ENCODE measurements at places on chromosomes 5 and 9. TPM values are rescaled to one million over a fixed set of nuclear protein-coding genes. Genes with fewer than 3 reads are reported as not detected.

- no peak for DNase-seq
These were observed 212.6 kb downstream of the MCTP1 start for GRCh38 chr5:95072281-95072680.

- DNase-seq, result no peak
These were observed 126.1 kb downstream of the STARD4 start for GRCh38 chr5:111385970-111386831.

DNA sequence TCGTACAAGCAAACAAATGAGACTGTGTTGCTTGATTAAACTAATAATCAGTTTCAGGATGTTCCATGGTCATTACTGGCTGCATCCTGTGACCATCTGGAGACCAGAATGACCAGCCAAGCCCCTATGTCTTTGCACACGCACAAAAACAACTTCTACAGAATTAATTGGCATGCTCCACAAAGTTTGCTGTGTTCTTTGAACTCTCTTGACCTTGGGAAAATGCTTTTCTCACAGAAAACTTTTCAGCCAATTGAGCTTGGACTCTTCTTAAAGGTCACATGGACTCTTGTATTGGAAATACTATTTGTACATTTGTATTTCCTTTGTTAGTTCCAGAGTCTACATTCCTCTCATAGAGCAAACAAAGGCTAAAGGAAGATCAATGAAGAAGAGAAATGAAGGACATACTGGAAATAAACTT lies 147.8 kb downstream of the ARRDC3 start:
- no peak for DNase-seq

GRCh38 chr5:154866841-154867240 lies 8.4 kb downstream of the CNOT8 start:
- no peak for DNase-seq

DNA sequence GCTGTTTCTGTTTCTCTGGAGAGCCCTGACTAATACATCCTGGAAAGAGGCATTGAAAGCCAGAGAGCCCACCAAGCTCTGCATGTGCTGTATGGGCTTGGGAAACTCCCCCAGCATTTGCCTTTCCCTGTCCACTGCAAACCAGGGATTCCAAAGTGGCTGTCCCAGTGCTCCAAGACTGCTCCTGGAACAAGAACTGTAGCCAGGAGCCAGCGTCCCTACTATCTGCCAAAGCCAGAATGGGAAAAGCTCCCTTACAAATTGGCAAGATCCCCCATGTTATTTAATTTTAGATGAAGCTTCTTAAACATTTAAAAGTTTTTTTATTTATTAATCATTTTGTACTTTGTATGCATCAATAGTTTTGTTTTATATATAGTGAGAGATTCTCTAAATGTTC lies 263.2 kb downstream of the GABRB2 start:
- no peak for DNase-seq

GRCh38 chr5:73318308-73318719 lies 130.3 kb downstream of the FOXD1 start:
- DNase-seq, result no peak

GRCh38 chr5:131984956-131985665 lies 26.3 kb downstream of the ACSL6 start:
- DNase-seq, result no peak

GRCh38 chr5:151183456-151184245 lies 26.1 kb upstream of the ANXA6 start:
- no peak for DNase-seq

- no peak for DNase-seq
These were observed 423.2 kb upstream of the PAPPA start for GRCh38 chr9:115730396-115730795.

GRCh38 chr9:37026113-37026930 lies 7.7 kb downstream of the PAX5 start:
- no peak for DNase-seq

DNA sequence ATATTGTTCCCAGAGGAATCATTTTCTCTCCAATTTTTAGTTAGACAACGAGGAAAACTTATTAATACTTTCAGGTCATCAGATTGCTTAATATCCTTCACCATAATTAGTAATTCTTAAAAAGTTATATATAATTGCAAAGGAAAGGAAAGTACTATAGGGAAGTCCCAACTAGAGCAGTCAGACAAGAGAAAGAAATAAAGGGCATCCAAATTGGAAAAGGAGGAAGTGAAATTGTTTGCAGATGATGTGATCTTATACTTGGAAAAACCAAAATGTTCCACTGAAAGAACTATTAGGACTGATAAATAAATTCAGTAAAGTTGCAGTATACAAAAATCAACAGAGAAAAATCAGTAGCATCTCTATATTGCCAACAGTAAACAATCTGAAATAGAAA lies 223.5 kb upstream of the MEF2C start:
- DNase-seq, result no peak

- DNase-seq, result no peak
These were observed 222.5 kb downstream of the ZNF608 start for GRCh38 chr5:124523897-124524296.

- no peak for DNase-seq
These were observed at the start of gene N4BP3 for GRCh38 chr5:178113141-178113787. Gene N4BP3, plus strand, starts transcription at chr5:178113532. Its CDS starts 6,052 bp downstream, at chr5:178119584.

DNA sequence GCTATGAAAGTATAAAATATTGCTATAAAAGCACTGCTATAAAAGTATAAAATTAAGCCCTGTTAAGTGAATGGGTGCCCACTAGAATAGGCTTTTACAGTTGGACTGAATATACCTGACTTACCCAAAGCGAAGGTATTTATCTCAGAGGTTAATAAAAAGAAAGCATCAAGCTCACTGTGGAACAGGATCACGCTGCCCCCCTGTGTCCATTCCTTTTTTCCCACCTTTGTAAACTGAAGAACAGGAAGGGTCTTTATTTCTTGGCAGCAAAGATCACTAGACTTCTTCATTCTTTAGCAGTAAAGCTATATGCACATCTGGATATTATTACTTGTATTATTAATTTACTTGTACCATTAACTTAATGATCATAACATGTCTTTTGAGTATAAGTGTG lies 22.1 kb upstream of the PLPP6 start:
- no peak for DNase-seq

DNA sequence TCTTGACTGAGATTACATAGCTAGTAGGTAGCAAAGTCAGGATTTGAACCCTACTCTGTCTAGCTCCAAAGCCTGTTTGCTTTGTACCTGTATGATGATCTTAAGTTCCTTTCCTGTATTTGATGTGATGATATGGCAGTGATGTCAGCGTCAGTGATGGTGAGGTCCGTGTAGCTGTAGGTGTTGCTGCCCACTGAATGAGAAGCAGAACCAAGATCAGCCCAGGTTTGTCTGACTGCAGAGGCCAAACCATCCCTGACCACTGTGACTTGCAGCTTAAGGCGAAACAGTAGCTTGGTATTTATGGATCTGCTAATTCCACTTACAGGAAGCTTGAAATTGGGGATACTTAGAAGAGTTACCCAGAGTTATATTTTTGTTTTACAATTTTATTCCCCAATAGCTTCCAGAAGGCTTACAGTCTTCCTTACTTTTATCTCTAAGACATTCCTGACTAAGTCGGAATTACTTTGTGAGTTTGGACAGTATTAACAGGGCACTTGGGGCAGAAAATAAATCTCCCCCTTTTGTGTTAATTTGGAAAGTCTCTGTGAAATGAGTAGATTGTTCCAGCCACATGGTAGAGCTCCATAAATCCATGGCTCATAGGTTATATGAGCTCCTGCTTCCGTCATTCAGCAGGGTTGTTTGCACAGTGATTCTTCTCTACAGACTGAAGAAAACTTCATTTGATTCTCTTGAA lies 273.4 kb downstream of the NR3C1 start:
- no peak for DNase-seq

DNA sequence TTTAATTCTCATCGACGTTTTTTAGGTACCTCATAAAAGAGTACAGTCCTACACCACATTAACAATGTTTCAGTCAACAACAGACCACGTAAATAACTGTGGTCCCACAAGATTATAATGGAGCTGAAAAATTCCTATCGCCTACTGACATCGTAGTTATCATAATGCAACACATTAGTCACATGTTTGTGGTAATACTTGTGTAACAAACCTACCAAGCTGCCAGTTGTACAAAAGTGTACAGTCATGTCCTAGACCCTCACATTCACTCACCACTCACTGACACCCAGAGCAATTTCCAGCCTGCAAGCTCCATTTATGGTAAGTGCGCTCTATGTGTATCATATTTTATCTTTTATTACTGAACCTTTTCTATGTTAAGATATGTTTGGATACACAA lies 16.8 kb downstream of the GNAQ start:
- no peak for DNase-seq

Gene PCDHGA5
- total RNA-seq, result 2.7 TPM

Gene ANKRD34B
- 0.10 TPM for total RNA-seq

Gene PCDHA1
- total RNA-seq, result not detected

Gene MEF2C
- 62.2 TPM for total RNA-seq

Gene RANBP3L
- total RNA-seq, result not detected

Gene PAPPA
- 5.7 TPM for total RNA-seq

Gene CATSPER3
- 0.61 TPM for total RNA-seq

Gene NRG2
- total RNA-seq, result 5.7 TPM

Gene OR1B1
- not detected for total RNA-seq

Gene ORM2
- not detected for total RNA-seq

Gene CCNH
- total RNA-seq, result 151 TPM

Gene FAM151B
- 4.0 TPM for total RNA-seq

All from mesenteric fat pad (tissue), 1 donor.